Activated naive CD8-positive, alpha-beta T cell treated with anti-CD3 and anti-CD28 coated beads for 36 hours (primary cell): ENCODE measurements at places on chromosomes 4 and X. TPM values are rescaled to one million over a fixed set of nuclear protein-coding genes. Genes with fewer than 3 reads are reported as not detected.

Gene RGN
- total RNA-seq = not detected

GRCh38 chr4:60201052-60201673 is 999.0 kb upstream of the ADGRL3 start:
- no peak overlapping the region for H3K27ac ChIP-seq
- no peak overlapping the region for H3K4me3 ChIP-seq
- H3K4me1 ChIP-seq = no peaks in the 10 kb centered on the region
- H3K27me3 ChIP-seq = no peaks in the 10 kb centered on the region
- H3K36me3 ChIP-seq = no peaks in the 10 kb centered on the region
- DNase-seq = peak; percentile 13

Gene DACH2
- total RNA-seq = not detected

DNA sequence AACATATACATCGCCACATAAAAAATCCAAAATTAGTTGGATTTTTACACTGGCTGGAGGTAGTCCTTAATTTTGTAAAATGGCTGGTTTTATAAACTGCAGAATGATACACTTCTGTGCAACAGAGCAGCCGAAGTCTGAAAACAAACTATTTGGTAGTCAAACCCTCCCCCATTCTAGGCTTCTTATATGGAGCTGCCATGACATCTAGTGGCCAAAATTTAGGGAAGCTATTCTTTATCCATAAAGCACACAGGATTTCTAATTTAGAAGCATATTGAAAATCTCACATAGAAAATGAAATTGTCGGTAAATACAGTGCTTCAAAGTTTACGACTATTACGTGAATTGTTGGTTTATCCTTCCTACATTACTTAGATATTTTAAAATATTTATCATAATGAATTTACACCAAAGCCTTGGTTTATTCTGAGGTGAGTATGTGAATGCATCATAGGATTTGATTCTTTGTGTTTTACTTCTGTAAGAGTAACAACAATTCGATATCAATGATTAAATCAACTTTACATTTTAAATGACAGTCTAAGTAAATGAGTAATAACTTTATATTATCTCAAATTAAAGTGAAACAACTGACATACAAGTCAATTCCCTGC is 113.4 kb upstream of the FAM241A start:
- peaks cover 23% of the 10 kb centered on the region for H3K27me3 ChIP-seq
- H3K36me3 ChIP-seq = no peaks in the 10 kb centered on the region
- H3K4me1 ChIP-seq = no peaks in the 10 kb centered on the region
- no peak for DNase-seq

Gene SYN1
- 1.4 TPM for total RNA-seq

Gene POU3F4
- total RNA-seq = not detected

- no peaks in the 10 kb centered on the region for H3K27me3 ChIP-seq
- H3K4me3 ChIP-seq = no peak overlapping the region
- peaks cover 24% of the 10 kb centered on the region for H3K4me1 ChIP-seq
- H3K27ac ChIP-seq = no peak overlapping the region
Observed at GRCh38 chrX:9635368-9635767, 130.3 kb downstream of the GPR143 start.

DNA sequence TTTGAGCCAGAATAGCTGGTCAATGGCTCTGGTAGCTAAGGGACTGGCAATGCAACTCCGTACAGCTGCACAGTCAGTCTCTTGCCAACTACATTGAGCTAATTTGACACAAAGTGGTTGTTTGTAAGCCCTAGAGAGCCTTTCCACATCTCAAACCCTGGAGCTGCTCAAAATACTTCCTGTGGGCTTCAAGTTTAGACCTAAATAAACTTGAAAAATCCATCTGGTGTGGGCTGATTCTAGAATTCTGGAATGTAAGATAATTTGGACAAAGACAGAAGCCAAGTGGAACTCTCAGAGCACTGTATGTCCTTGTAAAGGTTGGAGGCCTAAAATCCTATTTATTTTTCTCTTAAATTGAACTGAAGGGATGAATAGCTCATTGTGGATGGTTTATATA is 380.8 kb downstream of the SPRY1 start:
- no peak overlapping the region for H3K4me3 ChIP-seq
- no peak overlapping the region for H3K27ac ChIP-seq
- H3K4me1 ChIP-seq = no peaks in the 10 kb centered on the region
- H3K27me3 ChIP-seq = peaks cover 21% of the 10 kb centered on the region
- H3K36me3 ChIP-seq = no peaks in the 10 kb centered on the region

DNA sequence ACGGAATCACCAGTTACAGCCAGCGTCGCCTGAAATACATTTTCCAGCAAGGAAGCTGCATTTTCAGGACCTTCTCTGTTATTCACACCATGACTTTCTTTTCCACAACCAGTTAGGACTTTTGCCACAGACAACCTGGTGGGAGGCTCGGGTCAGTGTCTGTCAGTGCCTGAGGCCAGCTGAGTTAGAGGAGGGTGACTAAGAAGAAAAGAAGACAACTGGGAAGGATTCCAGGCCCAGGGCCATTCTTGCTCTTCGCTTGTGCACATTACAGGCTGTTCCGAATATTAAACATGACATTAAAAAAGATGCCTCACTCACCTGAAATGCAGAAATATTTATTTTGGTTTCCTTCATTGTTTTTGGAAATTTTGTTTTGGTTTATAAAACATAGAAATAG is 21.4 kb upstream of the CENPU start:
- peaks cover 17% of the 10 kb centered on the region for H3K36me3 ChIP-seq
- DNase-seq = no peak
- peaks cover 1% of the 10 kb centered on the region for H3K27me3 ChIP-seq
- H3K4me3 ChIP-seq = no peak overlapping the region
- H3K27ac ChIP-seq = no peak overlapping the region

Gene FBXL5
- 30.3 TPM for total RNA-seq

Gene SLC49A3
- total RNA-seq = 0.38 TPM

- no peaks in the 10 kb centered on the region for H3K36me3 ChIP-seq
- H3K4me3 ChIP-seq = no peak overlapping the region
- no peaks in the 10 kb centered on the region for H3K27me3 ChIP-seq
- DNase-seq = no peak
- no peak overlapping the region for H3K27ac ChIP-seq
Observed at GRCh38 chr4:93289241-93289640, 539.3 kb upstream of the ATOH1 start.

GRCh38 chrX:118729042-118729652 is 1.7 kb downstream of the IL13RA1 start:
- no peak overlapping the region for H3K27ac ChIP-seq
- no peaks in the 10 kb centered on the region for H3K4me1 ChIP-seq
- no peak for DNase-seq
- H3K27me3 ChIP-seq = peaks cover 54% of the 10 kb centered on the region
- no peaks in the 10 kb centered on the region for H3K36me3 ChIP-seq

DNA sequence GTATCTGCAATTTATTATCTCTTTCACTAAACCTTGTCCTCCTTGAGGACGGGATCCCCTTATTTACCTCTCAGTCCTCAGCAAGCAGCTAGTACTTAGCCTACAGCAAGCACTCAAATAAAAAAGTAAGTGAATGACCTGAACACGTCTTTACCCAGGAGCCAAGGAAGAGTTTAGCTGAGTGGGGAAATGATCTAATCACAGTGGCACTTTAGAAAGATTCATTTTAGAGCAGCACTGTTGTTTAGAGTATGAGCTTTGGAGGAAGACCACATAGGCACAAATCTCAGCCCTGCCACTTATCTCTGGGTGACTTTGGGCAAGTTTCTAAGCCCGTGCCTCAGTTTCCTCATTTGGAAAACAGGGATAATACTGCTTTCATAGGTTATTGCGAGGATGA is 2.7 kb downstream of the FAM120C start:
- H3K27me3 ChIP-seq = no peaks in the 10 kb centered on the region
- H3K4me1 ChIP-seq = peaks cover 42% of the 10 kb centered on the region
- peak overlapping the region; percentile 82 for H3K4me3 ChIP-seq

DNA sequence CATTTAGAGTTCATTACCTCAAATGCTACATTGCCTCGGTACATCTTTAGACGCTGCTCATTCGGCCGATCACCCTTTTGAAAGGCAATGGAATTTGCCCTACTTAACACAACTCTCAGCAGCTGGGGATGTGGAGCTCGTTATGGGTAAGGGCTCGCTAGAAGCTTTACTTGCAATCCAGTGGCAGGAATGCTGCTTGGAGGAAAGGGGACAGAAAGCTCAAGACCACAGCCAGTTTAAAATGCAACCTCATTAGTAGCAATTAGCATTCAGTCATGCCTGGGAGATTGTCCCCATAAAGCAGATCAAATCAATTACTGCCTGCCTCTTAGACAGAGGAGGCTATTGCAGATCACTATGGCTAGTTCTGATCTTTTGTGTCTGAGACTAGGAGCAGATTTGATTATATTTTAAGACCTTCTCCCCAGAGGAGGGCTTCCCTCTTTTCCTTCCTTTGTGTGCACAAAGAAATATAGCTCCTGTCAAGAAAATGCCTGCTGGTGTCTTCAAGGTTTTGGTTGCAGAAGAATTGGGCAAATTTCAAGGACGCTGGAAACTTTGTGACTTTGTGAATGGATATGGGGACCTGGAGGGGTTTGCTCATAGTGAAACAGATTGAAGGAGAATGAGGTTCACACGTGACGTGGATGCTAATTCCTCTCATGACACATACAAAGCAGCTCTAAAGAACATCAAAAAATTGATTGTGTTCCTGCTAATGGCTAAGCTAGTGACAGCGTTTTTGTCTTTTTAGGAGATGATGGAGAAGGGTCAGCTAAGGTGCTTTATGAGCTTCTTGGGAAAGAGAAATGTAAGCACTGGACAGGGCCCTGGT is 237.5 kb upstream of the GLRA2 start:
- H3K4me1 ChIP-seq = no peaks in the 10 kb centered on the region
- H3K27me3 ChIP-seq = no peaks in the 10 kb centered on the region
- DNase-seq = no peak
- no peak overlapping the region for H3K27ac ChIP-seq
- no peak overlapping the region for H3K4me3 ChIP-seq

Gene MAOB
- total RNA-seq = not detected

Gene FAM13A
- 3.2 TPM for total RNA-seq

Gene BEX2
- total RNA-seq = 17.6 TPM

Gene NSDHL
- total RNA-seq = 21.3 TPM

DNA sequence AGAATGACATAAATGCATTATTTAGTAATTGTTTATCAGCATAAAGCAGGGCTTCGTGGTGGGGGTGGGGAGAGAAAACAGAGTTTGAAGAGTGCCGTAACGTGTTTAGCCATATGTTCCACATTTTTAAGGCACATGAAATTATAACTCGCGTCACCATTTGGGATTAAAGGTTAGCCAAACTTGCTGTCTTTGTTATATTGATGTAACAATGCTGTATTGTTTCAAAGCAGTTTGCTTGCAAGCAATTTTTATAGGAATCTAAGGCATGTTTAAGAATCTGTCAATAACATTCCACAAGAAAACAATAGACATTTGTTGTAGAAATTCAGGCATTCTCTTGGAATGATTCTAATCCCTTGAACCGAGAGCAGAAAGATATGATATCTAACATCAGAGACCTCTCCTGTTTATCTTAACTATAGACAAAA is 78.3 kb downstream of the CLDN22 start:
- H3K4me3 ChIP-seq = no peak overlapping the region
- H3K36me3 ChIP-seq = no peaks in the 10 kb centered on the region
- no peaks in the 10 kb centered on the region for H3K27me3 ChIP-seq
- no peak for DNase-seq
- H3K27ac ChIP-seq = no peak overlapping the region
- no peaks in the 10 kb centered on the region for H3K4me1 ChIP-seq
